Frontal cortex (tissue), 4 donors: ENCODE measurements at places on chromosomes 7 and 10.

- DNase-seq, result no peak
Measured at GRCh38 chr7:103731169-103731568, 258.3 kb downstream of the RELN start.

- DNase-seq, result no peak
Measured at GRCh38 chr10:80498078-80498832, 39.4 kb upstream of the SH2D4B start.

DNA sequence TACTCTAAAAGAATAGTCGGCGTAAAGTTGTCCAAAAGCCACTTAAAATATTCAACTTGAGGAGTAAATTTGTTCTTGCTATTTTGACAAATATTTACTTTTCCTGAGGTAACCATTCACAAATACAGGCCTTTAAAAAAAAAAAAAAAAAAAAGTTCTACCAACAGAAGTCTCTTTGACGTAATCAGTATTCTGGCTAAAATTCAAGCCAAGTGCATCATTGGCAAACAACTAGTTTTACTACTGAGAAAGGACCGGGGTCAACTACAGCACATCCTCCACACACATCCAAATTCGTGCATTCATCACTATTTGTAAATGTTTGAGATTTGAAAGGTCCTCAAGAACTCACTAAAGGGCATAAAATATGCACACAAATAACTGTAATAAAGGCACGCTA lies 2.0 kb downstream of the OAT start:
- DNase-seq, result no peak

- no peak for DNase-seq
Measured at GRCh38 chr10:33306701-33307519, 27.6 kb downstream of the NRP1 start.

- no peak for DNase-seq
Measured at GRCh38 chr10:226018-226417, 90.8 kb downstream of the ZMYND11 start.

DNA sequence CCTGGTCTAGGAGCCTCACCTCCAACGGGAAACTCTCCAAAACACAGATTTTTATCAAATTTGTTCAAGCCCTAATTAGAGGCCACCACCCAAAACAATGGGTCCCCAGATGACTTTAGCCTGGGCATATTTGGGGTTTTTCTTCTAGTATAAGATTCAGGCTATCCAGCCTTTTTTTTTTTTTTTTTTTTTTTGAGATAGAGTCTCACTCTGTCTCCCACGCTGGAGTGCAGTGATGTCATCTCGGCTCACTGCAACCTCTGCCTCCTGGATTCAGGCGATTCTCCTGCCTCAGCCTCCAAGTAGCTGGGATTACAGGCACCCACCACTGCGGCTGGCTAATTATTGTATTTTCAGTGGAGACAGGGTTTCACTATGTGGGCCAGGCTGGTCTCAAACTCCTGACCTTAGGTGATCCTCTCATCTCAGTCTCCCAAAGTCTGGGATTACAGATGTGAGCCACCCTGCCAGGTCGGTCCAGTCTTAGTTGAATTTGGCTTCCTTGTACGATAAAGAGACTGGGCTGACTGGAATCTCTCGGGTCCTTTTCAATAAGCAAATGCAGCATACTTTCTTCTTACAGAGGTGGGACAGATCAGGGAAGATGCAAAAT lies 91.4 kb upstream of the KLF6 start:
- DNase-seq, result no peak

GRCh38 chr7:22435105-22435504 lies 64.9 kb downstream of the STEAP1B start:
- DNase-seq, result no peak

- peak; percentile 85 for DNase-seq
Measured at GRCh38 chr7:101085162-101085964, at the start of gene TRIM56. Gene TRIM56 (plus strand): TSS chr7:101085481. CDS start chr7:101087313, 1,832 bp downstream.

GRCh38 chr7:3138997-3139396 lies 95.3 kb upstream of the CARD11 start:
- DNase-seq, result no peak

DNA sequence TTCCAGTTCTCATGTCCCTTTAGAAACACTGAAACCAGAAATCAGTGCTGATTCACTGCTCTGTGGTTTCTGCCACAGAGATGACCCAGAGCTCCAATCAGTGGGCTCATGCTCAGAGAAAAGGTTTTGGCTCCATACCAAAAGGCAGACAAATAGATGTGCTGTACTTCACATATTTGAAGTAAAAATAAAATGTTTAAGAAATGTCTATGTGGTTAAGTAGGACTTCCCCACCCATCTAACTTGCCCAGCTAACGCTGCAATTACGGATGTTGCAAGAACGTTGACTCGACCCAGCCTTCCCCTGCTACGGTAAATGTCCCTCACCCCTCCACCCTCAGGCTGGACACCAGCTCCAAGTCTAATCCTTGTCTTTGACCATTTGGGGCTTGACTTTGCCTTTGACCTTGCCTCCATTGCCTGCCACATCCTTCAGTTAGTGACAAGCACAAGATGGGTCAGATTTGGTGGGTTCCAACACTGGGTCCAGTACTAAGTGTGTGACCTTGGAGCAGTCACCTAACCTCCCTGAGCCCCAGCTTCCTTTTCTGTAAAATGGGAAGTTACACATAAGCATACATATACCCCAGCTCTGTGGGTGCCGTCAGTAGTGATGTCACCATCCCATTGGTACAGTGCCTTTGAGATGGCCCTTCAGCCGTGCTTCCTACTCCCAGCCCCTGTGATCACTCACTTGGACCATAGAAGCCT lies 95.8 kb downstream of the CHST15 start:
- DNase-seq, result peak; percentile 23

GRCh38 chr7:116977172-116977571 lies 23.9 kb downstream of the ST7 start:
- DNase-seq, result no peak

DNA sequence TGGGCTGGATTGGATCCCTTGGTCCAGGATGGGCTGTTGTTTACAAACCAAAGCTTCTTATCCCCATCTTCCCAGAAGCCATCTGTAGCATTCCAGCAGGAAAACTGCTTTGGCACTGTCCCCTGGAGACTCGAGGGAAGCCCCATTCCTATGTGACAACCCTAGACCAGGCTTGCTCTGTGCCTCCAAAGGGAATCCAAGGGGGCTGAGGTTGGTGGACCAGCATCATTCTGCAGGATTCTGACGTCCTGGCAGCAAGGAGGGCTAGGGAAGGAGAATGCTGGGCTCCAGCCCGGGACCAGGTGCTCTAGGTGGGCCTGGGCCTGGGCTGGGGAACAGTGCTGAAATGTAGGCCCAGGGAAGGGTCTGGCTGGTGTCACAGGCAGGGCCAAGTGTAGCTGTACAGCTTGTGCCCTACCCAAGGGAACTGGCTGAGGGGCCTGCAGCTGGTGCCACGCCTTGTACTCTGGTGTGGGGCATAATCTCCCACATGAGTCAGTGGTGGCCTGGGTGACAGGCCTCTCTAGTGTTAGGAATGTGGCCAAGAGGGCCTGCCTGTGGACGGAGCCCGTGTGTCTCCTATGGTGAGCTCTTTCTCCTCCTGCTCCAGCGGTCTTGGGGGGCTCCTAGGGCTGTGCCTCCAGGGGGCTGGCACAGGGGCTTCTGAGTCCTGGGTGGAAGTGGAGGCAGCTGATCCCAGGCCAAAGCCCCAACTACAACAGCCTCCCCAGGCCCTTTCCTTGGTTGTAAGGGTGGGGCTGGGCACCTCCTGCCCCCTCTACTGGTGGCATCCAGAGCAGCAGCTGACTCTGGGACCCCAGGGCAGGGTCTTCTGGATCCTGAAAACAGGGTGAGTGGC lies 25.2 kb downstream of the TRIM8 start:
- DNase-seq, result no peak

DNA sequence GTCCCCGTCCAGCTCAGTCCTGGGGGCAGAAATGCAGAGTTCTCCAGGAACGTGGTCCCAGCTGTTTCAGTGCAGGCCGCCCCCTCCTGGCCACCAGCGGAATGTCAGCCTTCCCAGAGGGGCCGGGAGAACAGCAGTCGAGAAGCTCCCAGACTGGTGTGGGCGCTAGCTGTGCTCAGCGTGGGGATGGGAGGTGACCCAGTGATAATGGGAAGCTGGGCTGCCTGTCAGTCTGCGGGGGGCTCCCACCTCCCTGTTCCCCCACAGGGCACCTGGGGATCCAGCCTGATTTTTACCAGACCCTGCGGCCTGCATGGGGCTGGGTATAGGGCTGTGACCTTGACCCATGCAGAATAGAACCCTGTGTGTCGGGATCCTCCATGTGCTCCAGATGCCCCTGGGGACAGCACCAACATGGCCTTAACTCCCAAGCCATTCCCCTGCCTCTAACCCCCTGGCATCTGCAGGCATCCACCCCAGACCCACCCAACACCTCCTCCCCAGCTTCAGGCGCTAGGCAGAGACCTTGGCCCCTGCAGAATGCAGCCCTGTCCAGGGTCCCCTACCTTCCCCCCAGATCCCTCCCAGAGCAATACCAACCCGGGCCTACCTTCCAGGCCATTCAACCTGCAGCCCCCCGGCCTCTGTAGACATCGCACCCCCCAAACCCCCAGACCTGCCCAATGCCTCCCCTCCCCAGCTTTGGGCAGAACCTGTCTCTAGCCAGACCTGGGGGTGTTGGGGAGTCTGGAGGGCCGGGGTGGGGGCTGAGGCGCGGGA lies 880 bp upstream of the ELN start:
- peak; percentile 80 for DNase-seq

- DNase-seq, result no peak
Measured at GRCh38 chr10:129048513-129048912, 418.5 kb upstream of the MGMT start.

DNA sequence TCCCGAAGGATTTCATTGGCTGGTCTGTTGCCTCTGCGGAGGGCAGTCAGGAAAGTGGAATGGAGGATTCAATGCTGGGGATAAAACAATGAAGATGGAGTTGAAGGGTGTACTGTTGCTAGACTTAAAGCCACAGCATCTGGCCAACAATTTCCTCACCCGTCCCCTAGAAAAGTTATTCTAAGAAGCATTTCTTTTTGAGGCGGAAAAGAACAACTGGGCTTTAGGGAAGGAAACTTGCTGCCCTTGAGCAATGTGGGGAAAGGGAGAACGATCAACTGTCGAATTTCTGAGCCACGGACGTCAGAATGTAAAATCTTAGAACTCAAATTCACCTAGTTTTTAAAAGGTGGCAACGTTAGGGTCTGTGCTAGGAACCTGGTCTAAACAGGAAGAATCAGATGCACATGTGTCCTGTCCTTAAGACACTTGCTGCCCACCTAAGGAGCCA lies 664 bp downstream of the FMC1 start:
- DNase-seq, result no peak

DNA sequence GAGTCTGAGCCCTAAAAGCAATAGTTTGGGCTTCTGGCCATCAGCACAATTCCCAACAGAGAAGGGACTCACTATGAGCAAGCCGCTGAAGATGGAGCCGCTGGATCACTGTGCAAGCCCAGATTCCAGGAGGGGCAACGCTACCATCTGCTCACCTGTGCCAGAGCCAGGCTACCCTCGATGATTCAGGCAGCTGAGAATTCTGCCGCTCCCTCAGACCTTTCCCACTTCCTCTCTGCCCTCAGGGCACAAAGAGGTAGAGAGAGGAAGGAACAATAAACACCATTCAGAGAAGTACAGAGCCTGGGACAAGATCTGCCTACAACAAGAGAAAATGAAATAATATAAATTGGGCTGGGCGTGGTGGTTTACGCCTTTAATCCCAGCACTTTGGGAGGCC lies 98.1 kb downstream of the MYOF start:
- no peak for DNase-seq

- no peak for DNase-seq
Measured at GRCh38 chr7:33996899-33997298, 91.6 kb downstream of the BMPER start.

DNA sequence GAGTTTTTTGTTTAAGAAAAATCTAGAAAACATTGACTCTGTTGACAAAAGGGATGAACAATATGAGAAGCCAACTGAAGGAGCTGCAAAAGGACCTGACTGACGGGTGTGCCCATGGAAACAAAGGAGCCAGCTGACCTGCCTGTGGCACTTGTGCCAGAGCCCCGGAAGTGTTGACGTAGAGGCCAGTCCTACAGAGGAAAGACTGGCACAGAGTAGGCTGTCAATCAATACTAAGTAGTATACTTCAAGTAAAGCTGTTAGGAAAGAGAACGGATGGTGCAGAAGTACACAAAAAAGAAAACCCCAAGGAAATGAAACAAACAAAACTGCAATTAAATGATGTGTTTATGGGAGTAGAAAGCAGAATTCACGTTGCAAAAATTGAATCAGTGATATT lies 19.0 kb upstream of the ABI1 start:
- no peak for DNase-seq

- peak; percentile 33 for DNase-seq
Measured at GRCh38 chr7:70595755-70596597, 536.0 kb upstream of the GALNT17 start.

DNA sequence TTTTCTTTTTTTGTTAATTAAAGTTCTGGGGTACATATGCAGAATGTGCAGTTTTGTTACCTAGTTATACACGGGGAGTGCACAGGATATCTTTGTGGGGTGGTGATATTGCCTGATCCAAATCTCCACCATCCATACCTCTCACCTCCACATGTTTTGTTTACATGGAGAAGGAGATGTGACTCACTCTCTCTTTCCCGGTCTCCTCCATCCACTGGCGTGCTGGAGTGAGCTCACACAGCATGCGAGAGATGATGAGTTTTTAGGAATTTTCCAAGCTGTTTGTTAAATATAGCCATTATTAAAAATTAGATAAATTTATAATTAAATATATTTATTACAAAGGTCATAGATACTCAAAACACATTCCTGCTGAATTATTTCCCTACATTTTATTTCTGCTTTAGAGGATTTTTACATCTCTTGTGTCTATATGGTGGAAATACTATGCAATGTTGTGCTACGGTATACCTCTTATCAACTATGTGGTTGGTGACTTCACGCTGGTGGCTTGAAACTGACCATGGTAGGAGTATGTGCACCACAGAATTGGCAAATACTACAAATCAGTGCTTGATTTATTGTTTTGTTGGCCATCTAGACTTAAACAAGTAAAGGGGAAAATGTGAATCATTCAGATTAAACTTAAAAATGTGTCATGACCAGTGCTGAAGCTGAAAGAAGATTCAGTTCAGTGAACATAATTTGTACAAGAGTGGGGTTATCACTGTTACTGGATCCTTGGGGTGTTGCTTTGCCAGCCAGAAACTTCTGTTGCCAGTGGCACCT lies 107.9 kb upstream of the FAM180A start:
- no peak for DNase-seq

DNA sequence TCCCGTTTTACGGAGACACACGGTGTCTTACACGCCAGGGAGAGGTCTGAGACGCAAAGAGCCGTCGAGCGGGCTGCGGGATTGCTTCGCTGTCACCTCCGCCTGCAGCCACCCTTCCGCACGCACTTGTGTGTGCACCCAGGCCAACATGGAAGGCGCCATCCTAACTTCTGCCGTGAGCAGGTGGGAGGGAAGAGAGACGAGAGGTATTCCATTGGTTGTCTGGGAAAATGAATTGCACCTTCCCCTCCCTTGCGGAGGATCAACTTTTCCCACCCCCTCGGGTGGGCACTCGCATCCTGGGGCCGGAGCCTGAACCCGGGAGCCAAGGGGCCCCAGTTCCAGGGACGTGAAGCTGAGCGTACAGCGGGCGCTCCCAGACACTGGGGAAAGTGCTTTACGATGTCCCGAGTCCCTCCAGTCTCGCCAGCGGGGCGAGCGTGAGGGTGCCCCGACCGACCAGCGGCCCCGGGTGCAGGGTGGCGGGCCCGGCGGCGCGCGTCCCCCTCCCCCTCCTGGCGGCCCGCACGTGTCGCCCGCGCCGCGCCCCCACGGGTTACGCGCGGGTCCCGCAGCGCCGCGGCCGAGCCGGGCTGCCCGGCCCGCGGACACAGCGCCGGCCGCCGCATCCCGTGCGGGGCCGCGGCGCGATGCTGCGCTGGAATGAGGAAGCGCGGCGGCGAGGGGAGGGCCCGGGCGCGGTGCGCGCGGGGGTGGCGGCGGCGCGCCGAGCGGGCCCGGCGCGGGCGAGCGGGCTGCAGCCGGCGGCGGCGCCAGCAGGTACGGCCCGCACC lies 984 bp upstream of the IKZF1 start:
- DNase-seq, result peak; percentile 33
